Natural killer cell (primary cell): ENCODE measurements at places on chromosomes 1 and 21.

DNA sequence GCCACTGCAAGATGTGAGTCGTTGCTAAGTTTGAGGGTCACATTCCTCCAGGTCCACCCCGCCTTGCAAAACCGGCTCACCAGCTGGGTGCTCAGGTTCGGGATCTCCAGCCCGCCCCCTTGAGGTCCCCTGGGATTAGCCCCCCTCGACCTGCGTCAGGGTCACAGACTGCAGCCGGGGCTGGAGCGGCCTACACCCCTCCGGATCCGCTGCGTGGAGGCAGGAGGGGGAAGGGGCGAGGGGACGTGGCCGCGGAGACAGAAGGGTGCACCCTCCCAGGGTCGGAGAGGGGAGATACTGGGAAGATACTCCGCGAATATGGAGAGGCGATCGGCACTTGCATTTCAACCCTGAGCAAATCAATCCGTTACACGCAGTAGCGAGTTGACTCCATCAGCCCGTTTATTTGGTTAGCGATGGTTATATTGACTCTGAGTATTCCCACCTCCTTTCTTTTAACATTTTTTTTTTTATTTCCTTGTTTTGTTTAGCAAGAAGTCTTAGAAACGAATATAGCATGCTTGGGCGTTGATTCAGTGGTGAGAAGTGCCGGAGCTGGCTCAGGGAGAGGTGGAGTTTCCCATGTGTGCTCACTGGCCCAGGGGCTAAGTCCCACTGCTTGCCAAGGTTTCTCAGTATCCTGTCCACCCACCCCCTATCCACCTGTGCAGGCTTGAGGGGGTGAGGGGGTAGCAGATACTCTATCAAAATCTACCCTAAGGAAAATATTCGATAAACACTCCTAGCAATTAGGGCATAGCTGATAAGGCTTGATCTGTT is 997 bp downstream of the IFNAR2 start:
- DNase-seq: no peak

DNA sequence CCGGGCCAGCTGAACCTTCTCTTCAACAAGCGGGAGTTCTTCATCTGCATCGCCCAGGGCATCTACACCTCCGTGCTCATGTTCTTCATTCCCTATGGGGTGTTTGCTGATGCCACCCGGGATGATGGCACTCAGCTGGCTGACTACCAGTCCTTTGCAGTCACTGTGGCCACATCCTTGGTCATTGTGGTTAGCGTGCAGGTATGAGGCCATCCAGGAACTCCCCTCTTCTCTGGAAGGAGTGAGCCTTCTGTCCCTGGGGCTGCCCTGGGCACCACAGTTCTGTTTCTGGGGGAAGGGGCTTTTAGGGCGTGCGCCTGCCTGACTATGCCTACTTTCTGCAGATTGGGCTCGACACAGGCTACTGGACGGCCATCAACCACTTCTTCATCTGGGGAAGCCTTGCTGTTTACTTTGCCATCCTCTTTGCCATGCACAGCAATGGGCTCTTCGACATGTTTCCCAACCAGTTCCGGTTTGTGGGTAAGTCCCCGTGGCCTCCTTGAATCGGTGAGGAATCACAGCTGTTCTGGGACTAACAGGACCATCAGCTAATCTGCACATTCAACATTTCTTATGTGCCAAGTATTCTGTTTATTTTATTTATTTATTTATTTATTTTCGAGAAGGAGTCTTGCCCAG is 21.1 kb downstream of the ATP8B2 start:
- DNase-seq: no peak

DNA sequence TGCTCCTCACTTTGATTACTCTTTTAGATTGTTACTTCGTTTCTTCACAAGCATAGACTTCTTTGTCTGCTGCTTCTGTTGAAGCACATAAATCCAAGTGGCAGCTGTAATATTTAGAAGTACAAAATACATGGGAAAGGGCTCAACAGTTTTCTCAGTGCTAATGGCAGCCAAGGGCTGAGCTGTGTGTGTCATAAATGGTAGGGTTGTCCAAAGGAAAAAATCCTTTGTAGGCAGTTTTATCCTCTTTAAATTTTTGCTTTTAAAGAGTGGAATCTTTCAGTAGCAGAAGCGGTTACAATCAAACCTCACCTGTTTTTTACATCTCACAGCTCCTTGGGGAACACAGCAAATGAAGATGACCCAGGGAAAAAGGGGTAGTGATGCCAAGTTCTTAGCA is 650.8 kb downstream of the PLPP3 start:
- no peak for DNase-seq

DNA sequence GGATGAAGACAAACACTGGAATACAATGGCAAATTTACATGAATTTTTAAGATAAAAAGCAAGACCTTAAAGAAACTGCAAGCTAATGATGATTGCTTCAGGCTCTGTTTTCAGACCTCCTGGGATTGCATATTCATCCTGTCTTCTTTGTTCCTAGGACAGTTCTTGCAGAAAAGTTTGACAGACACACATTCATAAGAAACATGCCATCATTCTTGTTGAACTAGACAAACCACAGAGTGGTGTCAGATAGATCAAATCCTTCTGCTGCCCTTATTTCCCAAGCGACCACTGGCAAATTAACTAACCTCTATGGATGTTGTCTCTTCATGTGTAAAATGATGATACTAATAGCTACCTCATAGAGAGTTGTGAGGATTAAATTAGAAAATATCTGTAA is 181.3 kb downstream of the KCTD3 start:
- no peak for DNase-seq

GRCh38 chr1:179092896-179093461 is 11.1 kb downstream of the TOR3A start:
- DNase-seq: no peak

- DNase-seq: no peak
Observed at GRCh38 chr1:90798344-90798743, 81.2 kb upstream of the BARHL2 start.
